ENCODE measurements at places on chromosomes 7 and 10.
A peak's percentile ranks its signal among the peaks of the same experiment; 100 is the strongest.

DNA sequence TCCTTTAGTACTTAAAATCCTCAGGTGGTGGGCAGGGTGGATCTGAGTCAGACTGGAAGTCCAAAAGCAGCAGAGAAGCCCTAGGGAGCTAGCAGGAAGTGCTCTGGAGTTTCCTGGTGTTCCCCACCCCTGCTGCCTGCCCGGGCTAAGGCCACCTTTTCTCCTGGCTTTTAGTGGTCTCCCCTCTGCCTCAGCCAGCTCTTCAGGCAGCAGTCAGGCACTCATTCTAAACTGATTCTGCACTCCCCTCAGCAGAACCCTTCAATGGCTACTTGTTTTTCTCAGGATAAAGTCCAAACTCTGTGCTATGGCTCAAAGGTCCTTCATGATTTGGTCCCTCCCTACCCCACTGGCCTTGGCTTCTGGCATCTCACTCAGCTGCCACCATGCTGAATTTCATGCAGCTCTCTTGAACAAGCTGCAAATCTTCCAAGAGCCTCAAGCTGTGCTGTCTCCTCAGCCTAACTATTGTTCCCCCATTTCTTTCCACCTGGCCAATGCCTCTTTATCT is 28.9 kb upstream of the DNMBP start:
- DNase-seq, result no peak

GRCh38 chr7:138223402-138223879 is 147.2 kb downstream of the AKR1D1 start:
- no peak for DNase-seq

DNA sequence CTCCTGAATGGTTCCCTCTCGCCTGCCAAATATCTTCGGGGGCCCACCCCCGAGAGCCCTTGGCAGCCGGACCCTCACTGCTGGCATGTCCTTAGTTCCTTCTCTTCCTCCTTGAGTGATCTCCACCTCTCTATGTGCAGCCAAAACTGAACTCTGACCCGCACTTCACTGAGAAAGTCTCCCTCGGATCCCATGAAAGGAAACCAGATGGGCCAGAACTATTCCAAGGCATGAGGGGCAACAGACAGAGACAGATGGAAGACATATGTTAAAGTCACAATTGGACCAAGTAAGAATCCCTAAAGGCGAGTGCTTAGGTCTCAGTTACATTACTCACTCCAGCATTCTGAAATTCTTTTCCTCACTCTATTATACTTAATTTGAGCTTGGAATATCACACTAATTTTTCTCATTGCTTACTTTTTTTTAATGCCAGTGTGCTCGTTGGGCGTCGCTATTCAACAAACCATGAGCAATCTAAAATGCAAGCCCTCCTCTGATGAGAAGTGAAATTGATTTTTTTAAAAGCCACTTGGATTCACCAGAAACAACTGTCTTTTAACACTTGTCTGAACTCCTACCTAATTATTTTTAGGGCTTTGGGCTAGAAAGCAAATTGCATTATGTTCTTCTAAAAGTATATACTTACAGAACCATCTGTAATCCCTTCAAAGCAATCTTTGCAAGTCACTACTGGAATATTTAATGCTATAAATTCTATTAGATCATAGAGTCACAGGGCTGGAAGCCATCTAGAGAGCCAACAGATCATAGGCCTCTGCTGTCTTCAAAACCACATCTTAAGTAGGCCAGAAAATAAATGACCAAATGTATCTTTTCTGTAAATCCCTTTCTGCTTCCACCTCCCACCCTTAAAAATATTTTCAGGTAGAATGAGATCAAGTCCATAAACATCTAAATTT is 43.3 kb upstream of the EZH2 start:
- DNase-seq, result no peak

GRCh38 chr10:72011468-72011867 is 47.3 kb downstream of the CHST3 start:
- no peak for DNase-seq

DNA sequence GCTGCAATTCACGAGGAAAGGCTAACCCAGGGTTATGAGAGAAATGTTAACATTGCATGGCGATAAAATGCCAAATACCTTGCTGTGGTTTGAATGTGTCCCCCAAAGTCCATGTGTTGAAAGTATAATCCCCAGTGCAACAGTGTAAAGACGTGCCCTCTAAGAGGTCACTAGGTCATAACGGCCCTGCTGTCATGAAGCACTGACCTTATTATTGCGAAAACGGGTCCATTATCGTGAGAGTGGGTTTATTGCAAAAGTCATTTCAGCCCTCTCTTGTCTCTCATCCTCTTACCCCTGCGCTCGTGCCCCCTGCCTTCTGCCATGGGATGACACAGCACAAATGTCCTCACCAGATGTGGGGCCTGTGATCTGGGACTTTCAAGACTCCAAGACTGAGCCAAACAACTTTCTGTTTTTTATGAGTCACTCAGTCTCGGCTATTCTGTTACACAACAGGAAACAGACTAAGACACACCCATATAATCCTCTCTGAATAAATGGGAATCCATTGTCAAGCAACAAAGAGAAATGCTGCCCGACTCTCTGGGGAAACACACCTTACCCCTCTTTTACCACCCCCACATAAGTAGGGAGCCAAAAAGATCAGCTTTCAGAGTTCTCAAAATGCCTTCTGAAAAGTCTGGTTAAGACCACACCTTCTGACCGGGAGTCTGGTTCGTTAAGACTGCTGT is 73.1 kb upstream of the UCN3 start:
- DNase-seq, result peak; percentile 55

DNA sequence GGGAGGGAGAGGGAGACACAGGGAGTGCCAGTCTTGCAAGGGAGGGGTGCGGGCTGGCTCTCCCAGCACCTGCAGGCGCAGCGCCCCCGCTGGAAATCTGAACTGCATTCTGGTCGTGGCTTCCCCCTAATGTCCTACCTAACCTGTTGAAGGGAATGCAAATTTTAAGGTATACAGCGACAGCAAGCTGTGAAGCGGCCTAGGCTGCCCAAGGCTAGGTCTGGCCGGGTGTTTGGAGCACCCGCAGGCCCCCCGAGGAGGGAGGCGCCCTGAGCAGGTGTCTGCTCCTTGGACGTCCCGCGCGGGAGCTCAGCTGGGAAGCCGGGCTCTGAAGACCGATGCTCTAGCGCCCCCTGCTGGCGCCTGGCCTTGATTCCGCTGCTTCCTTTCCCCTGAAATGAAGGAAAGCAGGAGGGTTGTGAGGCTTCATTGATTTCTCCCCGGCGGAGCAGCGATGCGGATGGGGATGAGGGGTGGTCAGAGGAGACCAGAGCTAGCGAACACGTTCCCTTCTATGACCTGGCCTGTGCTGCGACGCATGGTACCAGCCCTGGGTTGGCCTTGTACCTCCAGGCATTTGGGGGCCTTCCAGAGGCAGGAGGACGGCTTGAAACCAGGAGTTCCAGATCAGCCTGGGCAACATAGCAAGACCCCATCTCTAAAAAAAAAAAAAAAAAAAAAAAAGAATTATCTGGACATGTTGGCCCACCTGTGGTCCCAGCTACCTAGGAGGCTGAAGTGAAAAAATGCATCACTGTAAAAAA is 601.3 kb downstream of the GALNT17 start:
- DNase-seq, result peak; percentile 15

DNA sequence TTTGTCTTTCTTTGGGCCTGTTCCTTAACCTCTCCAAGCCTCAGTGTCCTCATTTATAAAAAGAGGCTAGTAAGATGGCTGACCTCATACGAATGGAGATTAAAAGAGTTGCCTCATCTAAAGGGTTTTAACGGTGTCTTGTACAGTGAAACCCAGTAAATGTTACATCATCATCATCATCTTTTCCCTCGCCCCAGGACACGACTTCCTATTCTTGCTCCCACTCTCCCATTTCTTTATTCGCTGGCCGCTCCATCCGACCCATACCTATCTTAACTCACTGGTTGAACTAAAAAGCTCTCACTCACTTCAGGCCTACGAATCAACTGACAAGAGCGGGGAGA is 554 bp downstream of the FRA10AC1 start:
- peak; percentile 1 for DNase-seq

GRCh38 chr7:45573661-45574415 is at the start of gene ADCY1:
ADCY1 (plus strand) TSS chr7:45574368; CDS start chr7:45574544, 176 bp downstream.
- no peak for DNase-seq

- no peak for DNase-seq
These were observed 95.7 kb downstream of the RBM20 start for GRCh38 chr10:110739811-110740271.

GRCh38 chr7:80132594-80132993 is 2.0 kb upstream of the GNAI1 start:
- no peak for DNase-seq

DNA sequence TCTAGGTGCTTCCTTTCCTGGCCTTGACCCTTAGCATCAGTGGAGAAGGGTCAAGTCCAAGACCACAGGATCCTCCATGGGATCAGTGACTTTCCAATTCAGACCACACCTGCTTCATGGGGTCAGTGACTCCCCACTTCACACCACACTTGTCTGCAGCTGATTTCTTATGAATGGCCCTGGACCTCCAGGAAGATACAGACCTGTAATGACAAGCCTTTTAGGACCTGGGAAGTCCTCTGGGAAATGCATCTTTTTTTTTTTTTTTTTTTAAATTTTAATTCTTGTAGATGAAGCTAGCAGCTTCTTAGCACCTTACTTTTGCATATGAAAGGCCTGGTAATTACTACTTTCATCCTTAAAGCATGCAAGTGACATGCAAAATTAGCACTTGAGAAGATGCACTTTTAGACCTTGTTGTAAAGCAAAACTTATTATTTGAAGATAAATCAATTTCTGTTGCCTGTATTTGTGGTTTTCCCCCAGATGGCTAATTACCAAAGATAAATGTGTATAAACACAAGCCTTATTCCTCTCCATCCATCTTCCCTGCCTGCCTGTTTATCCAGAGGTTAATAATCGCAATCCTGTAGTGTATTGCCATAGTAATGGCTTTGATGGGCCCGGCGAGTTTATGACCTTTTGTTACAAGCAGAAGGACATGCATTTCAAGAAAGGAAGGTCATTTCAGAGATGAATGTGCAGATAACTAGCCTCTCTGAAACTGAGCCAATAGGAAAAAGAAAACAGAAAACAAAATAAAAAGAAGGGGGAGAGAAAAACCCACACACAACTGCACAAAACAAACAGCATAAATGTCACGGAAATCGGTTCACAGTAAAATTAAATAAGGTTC is 1018.7 kb downstream of the TYW1 start:
- no peak for DNase-seq

- no peak for DNase-seq
These were observed 127.2 kb downstream of the SLIT1 start for GRCh38 chr10:97058521-97058920.

- DNase-seq, result no peak
These were observed 1.8 kb downstream of the ADARB2 start for GRCh38 chr10:1735562-1735961.

GRCh38 chr7:154423231-154423630 is 371.0 kb downstream of the DPP6 start:
- DNase-seq, result no peak

DNA sequence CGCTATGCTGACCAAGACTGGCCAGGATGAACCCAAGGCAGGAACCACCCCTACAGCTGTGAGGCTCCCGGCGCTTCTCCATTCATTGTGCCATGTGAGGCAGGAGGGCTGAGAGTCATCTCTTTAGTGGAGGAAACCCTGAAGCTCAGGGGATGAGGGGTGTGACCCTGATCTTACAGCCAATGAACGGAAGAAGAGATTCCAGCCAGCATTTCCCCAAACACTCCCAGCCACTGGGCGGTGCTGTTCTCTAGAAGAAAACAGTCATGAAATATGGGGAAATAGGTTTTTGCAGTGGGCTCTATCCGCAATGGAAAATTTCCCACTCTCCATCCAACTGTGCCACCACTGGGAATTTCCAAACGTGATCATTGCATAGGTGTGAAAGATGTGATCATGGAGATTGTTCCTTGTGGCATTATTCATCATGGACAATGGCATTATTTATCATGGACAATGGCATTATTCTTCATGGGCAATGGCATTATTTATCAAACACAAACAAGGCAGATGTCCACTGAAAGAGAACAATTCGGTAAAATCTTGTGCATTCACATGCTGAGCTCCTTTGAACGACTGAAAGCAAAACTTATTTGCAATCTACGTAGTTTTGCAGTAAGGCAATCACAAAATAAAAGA is 14.0 kb upstream of the SLC18A2 start:
- DNase-seq, result no peak

GRCh38 chr7:105799677-105800076 is 76.7 kb downstream of the ATXN7L1 start:
- DNase-seq, result no peak

- no peak for DNase-seq
These were observed 126.9 kb downstream of the CXCL12 start for GRCh38 chr10:44258019-44258418.

GRCh38 chr10:117457071-117457810 is 82.0 kb upstream of the PDZD8 start:
- no peak for DNase-seq

DNA sequence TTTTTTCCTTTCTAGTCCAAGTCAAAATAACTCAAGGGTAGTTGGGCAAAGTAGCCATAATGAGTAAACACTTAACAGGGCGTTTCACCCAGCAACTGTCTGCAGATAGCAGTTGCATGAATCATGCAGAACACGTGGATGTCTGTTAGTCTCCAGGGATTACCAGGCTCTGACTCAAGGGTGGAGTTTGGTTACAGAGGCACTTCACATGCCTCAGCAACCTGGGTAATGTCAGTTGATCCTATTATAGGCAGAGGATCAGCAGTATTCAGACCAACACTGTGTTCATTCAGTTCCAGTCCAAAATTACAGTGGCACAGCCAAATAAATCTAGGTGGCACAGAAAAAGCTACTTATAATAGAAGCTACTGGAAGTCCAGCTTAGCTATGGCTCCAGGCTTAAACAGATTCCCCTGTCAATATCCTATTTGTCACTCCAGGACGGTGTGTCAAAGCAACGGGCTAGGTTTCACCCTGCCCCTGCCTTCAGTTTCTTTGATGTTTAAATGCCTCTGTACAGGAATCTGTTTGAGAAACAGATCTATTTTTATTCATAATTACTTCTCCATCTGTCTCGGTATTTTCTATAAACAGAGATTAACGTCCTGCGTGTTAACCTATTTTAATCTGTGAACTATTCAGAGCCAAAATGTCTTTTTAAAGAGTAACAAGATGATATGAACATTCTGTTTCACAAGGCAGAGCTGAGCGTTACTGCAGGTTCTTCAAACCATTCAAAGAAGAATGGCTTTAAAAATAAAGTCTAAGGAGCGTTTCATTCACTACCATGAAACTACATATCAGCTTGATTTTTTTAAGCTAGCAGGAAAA is 162.6 kb upstream of the AKR1E2 start:
- DNase-seq, result no peak

- DNase-seq, result no peak
These were observed 468.7 kb downstream of the RPS24 start for GRCh38 chr10:78502210-78502936.

- DNase-seq, result no peak
These were observed 41.4 kb upstream of the BET1 start for GRCh38 chr7:94045581-94045980.

DNA sequence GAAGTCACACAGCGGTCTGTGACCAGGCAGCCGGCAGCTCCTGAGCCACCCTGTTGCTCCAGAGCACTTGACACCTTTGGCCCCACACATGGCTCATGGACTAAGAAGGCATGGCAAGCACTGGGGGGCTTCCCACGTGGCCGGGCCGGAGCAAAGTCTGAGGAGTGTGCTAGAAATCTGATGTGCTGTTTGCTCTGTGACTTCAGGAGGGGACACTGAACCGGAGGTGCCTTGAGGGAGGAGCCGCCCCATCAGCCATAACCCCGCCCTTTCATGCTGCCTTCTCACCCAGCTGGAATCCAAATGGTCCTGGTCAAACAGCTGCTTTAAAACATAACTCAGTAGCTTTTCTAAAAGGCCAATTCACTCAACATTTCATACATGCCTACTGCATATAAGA is 33.5 kb downstream of the PROSER2 start:
- no peak for DNase-seq

GRCh38 chr10:131537281-131537680 is 225.8 kb upstream of the TCERG1L start:
- no peak for DNase-seq

All from stimulated activated CD4-positive, alpha-beta T cell treated with anti-CD3 and anti-CD28 coated beads, Interleukin-4, amount 100 ng/mL, for 4 hours (primary cell).